ENCODE measurements at places on chromosomes 1 and 21.

DNA sequence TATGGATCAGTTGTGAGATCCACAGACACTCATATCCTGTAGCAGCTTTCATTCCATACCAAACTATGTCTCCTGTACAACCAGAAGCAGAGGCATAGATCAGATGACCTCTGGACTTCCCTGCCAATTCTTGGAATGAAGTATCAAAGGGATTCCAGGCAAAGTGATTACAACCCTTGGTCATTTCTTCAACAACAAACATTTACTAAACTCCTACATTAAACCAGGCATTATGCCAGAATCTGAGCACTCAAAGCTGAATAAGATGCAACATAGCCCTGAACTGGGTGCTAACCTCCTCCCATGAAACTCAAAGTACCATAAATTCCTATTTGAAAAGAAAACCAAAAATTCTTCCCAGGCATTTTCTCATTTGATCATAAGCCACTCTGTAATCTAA is 121.2 kb upstream of the SGIP1 start:
- no peak for DNase-seq

DNA sequence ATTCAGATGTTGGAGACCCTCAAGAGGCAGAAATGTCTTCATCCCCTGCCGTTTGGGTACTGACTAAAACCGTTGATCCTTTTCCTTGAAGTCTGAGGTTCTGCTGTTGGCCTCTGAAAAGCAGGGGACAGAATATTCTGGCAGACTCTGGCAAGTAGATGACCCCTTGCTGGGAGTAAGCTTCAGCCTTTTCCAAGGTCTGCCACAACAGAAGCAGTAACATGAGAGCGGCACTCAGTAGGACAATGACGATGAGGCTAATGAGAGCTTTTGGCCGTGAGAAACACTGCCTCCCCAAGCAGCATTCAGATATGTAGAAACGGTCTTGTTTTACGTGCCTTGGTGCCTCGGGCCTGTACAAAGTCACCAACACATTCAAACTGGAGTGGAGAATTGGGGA is 143.7 kb downstream of the ST6GALNAC5 start:
- DNase-seq = no peak

DNA sequence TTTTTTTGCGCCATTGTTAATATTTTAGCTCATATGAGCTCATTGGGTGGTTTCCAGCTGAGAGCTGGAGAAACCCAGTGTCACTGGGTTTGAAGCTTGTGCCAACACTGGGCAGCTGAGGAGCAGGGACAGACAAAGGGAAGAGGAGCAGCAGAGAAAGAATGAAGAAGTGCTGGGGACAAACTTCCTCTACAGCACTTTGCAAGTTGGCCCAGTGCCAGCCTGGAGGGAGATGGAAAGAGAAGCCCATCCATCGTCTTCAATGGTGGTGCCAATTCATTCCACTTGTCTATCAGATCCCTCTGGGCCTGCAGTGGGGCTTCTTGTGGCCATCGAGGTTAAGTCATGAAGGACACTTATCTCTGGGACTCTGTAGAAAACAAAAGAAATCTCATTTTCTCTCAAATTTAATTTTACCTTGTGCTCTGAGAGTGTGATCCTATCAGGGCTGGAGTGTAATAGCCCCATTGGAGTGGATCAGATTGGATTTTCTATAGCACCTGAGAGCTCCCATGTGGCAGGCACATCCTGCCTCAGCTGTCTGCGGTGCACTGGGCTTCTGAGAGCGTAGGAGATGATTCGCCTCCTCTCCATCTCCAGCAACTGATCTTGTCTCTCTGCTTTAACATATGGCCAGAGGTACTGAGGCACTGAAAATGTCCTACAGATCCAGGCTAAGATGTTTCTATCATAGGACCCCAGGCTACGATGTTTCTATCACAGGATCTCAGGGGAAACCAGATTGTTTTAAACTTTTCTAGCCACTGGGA is 114.7 kb downstream of the TNR start:
- no peak for DNase-seq

DNA sequence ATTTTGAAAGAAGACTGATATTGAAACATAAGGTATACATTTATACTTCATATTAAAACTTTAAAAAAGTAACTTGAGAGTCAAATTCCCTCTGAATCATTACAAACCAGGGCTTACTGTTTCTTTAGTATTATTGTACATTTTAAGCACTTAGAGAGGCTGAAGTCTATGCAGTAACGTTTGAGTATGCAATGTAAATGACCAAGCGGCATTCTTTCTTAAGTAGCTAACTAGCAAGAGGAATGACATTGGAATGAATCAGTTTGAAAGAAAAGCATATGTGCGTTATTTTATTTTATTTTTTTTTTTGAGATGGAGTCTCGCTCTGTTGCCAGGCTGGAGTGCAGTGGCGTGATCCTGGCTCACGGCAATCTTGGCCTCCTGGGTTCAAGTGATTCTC is 24.3 kb downstream of the WNT2B start:
- DNase-seq = peak; percentile 84

Data from astrocyte of the spinal cord (primary cell).